ENCODE measurements at places on chromosomes 6 and 20. TPM values are rescaled to one million over a fixed set of nuclear protein-coding genes. Genes with fewer than 3 reads are reported as not detected.

KCNB1 gene
- 0.42 TPM for total RNA-seq

MRAP2 gene
- 8.3 TPM for total RNA-seq

PPP1R3G gene
- not detected for total RNA-seq

PNRC1 gene
- total RNA-seq, result 56.7 TPM

CEP85L gene
- 3.8 TPM for total RNA-seq

ADGRF5 gene
- total RNA-seq, result not detected

LSM14B gene
- total RNA-seq, result 77.9 TPM

LBP gene
- total RNA-seq, result 0.35 TPM

FAM217A gene
- total RNA-seq, result not detected

TUBB2B gene
- total RNA-seq, result 320 TPM

AIG1 gene
- 43.3 TPM for total RNA-seq

DSTN gene
- 145 TPM for total RNA-seq

BPIFB6 gene
- total RNA-seq, result not detected

C20orf144 gene
- total RNA-seq, result 0.26 TPM

HCK gene
- total RNA-seq, result 1.8 TPM

SPATS1 gene
- not detected for total RNA-seq

REV3L gene
- 8.8 TPM for total RNA-seq

TAGAP gene
- not detected for total RNA-seq

ARG1 gene
- total RNA-seq, result not detected

PPP1R14C gene
- 0.37 TPM for total RNA-seq

HLA-DPA1 gene
- 2.6 TPM for total RNA-seq

RAET1L gene
- not detected for total RNA-seq

TNFAIP3 gene
- 5.6 TPM for total RNA-seq

MROH8 gene
- 0.79 TPM for total RNA-seq

RUNX2 gene
- 0.26 TPM for total RNA-seq

MEP1A gene
- total RNA-seq, result not detected

SRMS gene
- 0.70 TPM for total RNA-seq

BMP6 gene
- 0.61 TPM for total RNA-seq

GPX5 gene
- not detected for total RNA-seq

TULP4 gene
- 61.5 TPM for total RNA-seq

CRISP2 gene
- total RNA-seq, result not detected

TRIM40 gene
- not detected for total RNA-seq
